ENCODE measurements at places on chromosomes 2 and 18.

DNA sequence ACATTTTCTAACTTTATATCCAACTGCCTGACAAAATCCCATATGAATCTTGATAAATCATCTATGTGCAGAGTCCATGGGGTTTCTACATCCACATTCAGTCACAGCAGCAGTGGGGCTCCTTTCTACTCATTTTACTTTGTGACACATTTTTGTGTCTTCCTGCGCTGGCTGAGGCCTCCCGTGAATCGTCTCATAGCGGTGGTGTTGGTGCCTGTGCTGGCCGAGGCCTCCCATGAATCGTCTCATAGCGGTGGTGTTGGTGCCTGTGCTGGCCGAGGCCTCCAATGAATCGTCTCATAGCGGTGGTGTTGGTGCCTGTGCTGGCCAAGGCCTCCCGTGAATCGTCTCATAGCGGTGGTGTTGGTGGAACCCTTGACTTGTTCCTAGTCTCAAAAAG is 17.0 kb downstream of the SNED1 start:
- no peak for DNase-seq

DNA sequence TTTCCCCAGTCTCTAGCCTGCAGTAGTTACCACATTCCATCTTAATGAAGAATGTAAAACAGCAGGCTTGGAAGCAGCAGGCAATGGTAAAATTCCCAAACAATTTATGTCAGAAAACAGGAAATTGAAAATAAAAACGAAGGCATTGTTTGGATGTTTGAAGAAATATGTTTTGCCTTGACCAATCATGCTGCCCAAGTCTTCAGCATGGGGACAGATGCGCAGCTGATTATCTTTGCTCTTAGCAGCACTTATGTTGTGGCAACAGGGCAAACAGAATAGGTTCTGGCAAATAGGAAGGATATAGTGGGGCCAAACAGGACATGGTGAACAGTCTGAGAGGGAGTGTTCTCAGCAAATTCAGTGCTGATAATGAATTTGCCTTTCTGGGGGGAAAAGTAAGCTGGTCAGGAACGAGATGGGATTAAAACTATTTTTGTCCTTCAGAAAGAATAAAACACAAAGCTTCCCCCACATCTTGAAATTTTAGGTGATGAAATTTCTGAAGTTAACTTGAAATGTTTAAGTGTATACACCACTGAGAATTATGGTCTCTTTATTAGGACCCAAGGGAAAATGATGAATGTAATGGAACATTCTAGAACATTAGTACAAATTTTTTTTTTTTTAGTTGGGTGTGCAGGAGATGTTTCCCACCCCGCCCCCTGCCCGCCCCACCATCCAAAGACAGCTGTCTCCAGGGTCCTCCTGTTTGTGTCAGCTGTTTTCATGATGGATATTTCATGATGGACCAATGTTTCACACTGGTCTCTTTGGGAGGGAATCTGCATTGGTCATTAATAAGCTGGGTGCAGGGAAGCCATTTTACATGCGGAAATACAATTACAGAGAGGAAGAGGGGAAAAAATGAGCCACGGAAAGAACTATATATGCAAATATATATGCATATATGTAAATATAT is 239.5 kb upstream of the REV1 start:
- no peak for DNase-seq

GRCh38 chr18:3593381-3593903 is 143.5 kb downstream of the TGIF1 start:
- peak; percentile 68 for DNase-seq

DNA sequence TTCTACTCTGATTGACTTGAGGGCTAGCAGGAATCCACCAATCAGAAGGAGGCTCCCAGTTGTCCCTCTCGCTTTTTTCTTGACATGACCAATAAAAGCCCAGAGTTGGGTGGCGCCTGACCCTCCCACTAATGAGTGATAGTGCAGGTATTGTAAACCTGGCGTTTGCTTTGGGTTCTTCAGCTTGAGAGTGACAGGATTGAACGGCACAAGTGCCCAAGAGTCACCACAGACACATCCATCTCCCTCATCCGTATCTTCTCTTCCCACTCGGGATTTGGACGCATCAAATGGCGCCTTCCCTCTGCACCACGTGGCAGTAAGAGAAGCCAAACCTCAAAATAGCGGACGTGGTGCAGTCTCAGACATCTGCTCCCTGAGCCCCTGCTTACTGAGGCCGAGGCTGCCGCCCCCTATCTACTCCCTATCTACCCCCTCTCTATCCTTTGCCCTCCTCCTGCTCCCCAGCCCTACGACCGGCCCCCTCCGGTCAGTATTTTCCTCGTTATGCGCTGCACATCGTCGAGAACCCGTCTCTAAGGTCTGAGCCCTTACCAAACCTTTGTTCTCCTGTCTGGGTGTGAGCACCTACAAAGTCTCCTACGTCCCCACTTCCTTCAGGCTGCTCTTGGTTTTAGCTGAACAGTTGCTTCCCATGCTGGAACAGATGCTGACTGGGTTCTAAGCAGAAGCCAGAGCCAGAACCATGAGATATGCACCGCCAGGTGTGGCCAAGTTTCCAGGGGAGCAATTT is 881 bp upstream of the FAM161A start:
- peak; percentile 92 for DNase-seq

- no peak for DNase-seq
Measured at GRCh38 chr2:40955635-40956034, 503.7 kb upstream of the SLC8A1 start.

- DNase-seq, result no peak
Measured at GRCh38 chr18:25685088-25685487, 333.1 kb upstream of the ZNF521 start.

DNA sequence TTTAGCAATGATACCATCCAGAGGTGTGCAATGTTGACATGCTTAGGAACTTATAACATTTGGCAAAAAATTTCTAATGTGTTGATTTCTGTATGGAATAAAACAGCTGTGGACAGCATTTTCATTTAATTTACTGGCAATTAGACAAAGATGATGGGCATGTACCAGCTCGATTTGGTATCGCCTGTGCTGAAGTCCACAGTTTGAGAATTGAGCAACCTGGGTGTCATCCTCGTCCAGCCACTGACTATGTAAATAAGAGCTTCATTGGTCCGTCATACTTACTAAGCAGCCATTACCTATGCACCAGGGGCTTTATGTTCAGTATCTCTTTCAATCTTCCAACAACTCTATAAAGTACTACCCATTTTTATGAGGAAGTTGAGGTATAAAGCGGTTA is 24.6 kb upstream of the ACAA2 start:
- no peak for DNase-seq
